ENCODE measurements at places on chromosomes 3 and 15.

DNA sequence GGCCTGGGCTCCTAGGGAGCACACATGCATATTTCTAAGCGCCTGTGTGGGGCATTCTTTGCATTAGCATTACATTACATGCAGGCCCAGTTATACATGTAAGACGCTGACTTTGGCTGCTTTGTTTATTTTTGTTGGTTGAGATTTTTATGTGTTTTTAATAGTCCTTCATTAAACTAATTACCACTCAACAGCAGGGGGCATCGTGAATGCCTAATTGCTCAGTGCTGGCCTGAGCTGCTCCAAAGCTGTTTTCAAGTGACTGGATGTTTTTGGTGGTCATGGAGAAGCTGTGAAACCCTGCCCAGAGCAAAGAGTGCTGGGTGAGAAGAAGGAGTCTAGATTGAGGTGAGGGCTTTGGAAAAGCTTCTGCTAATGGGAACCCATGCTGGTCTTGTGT, 41.5 kb downstream of the GPD1L start:
- no peak for DNase-seq

- DNase-seq = no peak
These were observed 179.9 kb downstream of the ZIC1 start for GRCh38 chr3:147589016-147589415.

- no peak for DNase-seq
These were observed 90.6 kb upstream of the FLNB start for GRCh38 chr3:57917601-57918000.

DNA sequence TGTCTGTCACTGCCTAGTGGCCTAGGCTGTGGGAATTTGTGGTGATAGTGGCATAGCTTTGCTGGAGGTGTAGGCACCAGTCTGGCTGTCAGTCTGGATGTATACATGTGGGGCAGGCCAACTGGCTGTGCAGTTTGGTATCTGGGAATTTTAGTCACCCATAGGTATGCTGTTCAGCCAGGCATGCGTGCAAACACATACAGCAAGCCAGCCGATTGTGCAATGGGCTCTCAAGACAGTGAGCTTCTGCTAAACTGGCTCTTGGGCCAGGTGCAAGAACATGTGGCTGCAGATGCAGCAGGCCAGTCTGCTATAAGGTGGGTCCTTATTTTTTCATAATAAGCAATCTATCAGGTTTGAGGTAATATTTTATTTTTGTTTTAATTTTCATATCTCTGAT, 87.1 kb upstream of the PLSCR5 start:
- no peak for DNase-seq

DNA sequence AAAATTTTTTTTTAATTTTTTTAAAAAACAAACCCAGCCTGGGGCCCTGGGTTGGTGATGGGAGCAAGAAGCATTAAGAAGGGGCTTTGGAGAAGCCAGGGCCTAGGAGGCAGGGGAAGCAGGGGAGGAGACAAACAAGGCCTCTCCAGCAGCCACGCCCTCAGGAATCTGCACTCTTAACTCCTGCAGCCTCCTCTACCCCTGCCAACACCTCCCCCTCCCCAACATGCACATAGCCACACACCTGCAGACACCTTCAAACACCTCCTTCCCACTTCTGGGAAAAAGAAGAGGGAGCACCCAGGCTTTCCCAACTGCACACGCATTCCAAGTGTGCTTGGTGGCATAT, 2.7 kb upstream of the DCAF1 start:
- DNase-seq = no peak

DNA sequence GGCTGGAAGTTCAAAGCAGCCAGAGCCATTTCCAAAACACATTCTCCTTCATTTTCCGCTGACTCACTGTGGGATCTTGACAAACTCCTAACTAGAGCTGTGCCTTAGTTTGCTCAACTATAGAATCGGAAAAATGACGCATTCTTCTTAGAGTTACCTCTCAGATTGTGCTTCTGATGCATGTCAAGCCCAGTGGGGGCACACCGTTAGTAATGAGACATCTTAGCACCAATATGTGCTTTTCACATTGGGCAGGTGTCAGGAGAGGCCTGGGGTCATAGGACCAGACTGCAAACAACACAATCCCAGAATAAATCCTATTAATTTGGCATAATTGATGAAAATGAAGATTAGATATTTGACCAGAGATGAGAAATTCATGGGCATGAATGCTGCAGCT, 71.3 kb upstream of the UBE3A start:
- no peak for DNase-seq

DNA sequence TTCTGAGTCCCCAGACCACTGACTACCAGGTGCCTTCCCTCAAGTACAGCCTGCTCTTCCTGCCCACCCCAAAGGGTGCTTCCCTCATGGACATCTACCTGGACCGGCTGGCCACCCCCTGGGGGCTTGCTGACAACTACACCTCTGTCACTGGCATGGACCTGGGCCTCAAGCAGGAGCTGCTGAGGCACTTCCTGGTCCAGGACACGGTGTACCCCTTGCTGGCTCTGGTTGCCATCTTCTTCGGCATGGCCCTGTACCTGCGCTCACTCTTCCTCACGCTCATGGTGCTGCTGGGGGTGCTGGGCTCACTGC, 9.3 kb downstream of the DISP2 start:
- DNase-seq = no peak

- peak; percentile 54 for DNase-seq
These were observed at the start of gene MTHFS for GRCh38 chr15:79896634-79897379. Gene MTHFS (minus strand): TSS chr15:79897014. CDS start chr15:79896988, 26 bp downstream.

GRCh38 chr3:176514297-176514696, 683.0 kb downstream of the TBL1XR1 start:
- no peak for DNase-seq

DNA sequence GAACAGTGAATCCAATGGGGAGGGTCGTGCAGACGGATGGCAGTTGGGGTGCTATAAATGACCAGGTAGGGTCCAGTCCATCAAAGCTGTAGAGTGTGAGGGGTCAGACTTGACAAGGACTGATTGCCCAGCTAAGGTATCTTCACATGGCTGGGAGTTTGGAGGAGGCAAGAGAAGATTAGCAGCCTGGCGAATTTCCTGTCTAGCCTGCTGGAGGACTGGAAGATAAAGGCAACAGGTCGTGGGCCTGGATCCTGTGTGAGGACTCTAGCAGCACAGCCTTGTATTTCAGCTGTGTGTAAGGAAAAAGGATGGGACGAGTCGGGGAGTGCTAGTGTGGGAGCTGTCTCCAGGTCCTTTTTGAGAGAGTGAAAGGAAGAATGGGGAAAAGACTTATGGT, 17.6 kb downstream of the CCR5AS start:
- DNase-seq = no peak

- DNase-seq = no peak
These were observed 1.3 kb downstream of the ALPK3 start for GRCh38 chr15:84818261-84819131.

- DNase-seq = no peak
These were observed 124.6 kb downstream of the ZNF621 start for GRCh38 chr3:40649346-40649745.

GRCh38 chr3:39804951-39805350, 4.5 kb upstream of the MYRIP start:
- DNase-seq = no peak

All from esophagus squamous epithelium (tissue), 5 donors.